ENCODE measurements at places on chromosomes 5 and 9.

DNA sequence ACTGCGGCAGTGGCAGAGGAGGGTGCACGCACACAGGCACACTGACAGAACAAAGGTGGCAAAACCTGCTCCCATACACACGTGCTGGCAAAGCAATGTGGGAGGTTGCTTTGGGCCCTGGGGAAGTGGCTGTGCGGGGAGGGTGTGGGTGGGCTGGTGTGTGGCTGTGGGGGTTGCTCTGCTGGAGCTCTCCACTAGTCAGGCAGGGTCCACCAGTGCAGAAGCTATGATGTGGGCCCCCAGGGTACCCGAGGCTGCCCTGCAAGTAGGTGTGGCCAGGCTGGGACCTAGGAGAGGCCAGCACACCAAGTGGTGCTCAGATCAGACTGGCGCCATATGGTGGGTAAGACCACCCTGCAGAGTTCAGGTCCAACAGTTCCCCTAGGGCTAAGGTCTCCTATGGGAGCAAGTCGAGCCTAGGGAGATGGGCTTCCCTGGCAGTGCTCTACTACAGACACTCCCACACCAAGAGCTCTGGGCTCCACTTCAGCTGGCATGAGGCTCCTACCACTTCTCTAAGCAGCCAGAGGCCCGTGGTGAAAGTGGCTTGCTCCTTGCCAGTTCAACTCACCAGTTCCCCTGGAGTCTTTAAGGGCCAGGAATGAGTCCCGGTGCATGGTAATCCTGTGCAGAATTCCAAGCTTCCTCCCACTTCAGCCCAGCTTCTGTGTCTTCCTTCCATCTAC lies 46.2 kb upstream of the IFNE start:
- DNase-seq = no peak

DNA sequence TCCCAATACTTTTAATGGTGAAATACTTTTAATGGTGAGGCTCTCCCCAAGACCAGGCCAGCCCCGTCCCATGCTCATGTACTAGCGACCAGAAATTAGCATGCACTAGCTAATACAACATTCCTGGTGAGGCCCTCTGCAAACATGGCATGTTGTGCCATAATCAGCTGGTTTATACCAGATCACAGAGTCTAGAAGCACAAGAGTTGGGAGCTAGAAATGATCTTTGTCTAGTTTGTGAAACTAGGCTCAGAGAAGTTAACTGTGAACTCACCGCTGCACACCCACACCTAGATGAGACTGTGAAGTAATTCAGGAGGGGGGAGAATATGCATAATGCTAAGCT lies 37.4 kb downstream of the MTMR12 start:
- no peak for DNase-seq

DNA sequence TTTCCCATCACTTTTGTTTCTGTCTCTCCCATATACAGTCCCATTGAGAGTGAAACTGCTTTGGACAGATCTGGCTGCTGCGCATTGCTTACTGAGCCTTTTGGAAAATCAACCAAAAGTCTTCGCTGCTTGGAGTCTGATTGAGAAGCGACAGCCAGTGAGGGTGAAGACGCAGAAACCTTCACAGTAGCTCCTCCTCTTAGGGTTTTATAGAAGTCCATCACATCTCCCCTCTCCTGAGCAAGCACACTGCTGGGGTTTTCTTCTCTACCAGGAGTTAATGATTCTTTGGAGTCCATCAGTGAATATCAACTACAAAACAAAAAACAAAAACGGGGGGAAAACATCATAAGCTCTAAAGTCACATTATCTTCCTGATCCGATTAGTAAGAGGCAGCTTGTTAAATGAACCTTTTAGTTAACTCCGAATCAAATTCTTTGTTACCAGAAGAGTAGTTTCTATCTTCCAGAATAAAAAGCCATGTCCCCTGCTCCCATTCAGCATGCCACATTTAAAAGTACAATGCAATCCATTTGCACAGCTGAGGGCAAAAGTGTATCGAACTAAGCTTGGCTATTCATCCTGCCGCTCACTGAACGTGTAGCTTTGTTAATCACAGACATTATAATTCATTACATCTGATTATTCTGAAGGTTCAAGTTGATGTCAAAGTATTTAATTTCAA lies 2.8 kb downstream of the NR3C1 start:
- peak; percentile 60 for DNase-seq

- peak; percentile 87 for DNase-seq
Observed at GRCh38 chr9:96612105-96612965, 7.3 kb downstream of the CDC14B start.
